ENCODE measurements at places on chromosomes 11 and 22. TPM values are rescaled to one million over a fixed set of nuclear protein-coding genes. Genes with fewer than 3 reads are reported as not detected.

DNA sequence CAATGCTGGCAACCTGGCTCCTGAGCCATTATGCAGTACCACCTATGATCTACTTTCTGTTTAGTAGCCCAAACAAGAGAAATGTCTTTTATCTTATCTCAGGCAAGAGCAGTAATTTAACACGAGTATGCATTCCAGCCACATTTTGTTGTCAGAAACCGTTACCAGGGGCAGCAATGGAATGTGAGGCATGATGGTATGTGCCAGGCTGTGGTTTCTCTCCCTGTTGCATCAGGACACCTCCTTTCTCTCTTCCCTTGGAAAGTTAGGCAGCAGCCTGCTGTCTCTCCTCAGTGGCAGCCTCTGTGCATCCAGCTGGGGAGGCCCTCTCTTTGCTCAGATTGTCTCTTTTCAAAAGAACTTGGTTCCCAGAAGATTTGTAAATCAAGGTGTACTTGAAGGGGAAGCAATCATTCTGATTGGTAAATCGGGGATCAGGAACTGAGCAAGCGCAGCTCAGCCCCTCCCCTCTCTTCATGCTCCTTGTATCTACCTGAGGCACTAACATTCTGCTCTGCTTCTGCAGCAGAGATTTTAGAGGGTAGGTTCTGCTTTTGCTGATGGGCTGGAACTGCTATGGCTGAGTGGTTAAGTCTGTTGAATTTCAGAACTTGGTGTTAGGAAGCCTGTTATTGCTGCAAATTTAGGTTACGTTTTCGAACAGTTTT lies 229.2 kb downstream of the ADAMTS15 start:
- H3K36me3 ChIP-seq = no peaks in the 10 kb centered on the region
- H3K4me1 ChIP-seq = peaks cover 21% of the 10 kb centered on the region
- DNase-seq = no peak
- no peak overlapping the region for H3K27ac ChIP-seq

DNA sequence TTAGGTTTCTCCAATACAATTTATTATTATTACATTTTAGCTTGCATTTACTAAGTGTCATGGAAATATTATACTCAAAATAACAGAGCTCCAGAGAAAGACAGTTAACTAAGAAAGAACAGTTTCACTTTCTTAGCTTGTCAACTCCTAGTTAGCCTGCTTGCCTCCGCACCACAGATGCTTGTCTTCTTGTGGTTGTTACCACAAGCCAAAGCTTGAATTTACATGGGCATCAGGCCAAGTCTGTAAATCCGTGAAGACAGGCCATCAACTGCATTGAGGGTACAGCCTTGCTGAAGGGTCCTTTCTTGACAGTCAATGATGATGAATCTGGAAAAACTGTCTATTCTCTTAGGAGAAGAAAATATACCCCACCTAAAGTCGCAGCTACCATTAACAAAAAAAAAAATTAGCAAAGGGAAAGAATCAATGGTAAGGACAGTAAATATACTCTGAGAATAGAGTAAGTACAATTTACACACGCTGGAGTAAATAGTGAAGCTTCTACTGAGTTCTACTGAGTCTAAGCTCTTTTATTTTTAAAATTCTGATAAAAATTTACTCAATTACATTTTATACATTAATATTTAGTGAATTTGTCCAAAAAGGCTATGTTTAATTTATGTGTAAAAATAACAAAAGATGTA lies 15.6 kb upstream of the DENND5A start:
- DNase-seq = peak; percentile 45
- no peak overlapping the region for H3K4me3 ChIP-seq
- H3K27me3 ChIP-seq = no peaks in the 10 kb centered on the region
- no peaks in the 10 kb centered on the region for H3K4me1 ChIP-seq
- no peaks in the 10 kb centered on the region for H3K36me3 ChIP-seq

DNA sequence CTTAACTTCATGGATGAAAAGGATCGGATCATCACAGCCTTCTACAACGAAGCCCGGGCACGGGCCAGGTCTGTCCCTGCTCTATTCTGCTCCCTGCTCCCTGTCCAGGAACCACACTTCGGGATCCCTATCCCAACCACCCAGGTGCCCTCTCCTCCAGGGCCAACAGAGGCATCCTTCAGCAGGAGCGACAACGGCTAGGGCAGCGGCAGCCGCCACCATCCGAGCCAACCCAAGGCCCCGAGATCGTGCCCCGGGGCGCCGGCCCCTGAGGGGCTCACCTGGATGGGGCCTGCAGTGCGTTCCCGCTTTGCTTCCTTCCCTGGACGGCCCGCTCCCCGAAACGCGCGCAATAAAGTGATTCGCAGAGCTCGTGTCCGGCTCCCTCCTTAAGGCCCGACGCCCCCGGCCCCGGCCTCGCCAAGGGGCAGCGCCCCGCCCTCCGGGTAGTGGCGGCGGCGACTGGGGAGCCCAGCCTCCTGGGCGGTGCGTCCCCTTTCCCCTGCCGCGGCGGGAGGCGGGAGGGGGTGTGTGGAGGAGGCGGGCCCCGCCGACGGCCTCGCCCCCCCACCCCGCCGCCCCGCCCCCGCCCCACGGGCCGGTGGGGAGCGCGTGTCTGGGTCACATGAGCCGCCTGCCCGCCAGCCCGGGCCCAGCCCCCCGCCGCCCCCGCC lies at the start of gene VEGFB:
Gene VEGFB (plus strand): TSS at position 672 of the 674 bp plus-strand sequence. CDS start 250 bp downstream, outside the sequence.
- no peaks in the 10 kb centered on the region for H3K27me3 ChIP-seq
- peak within 1 kb of the TSS; percentile 77 for H3K4me3 ChIP-seq
- H3K4me1 ChIP-seq = peaks cover 69% of the 10 kb centered on the region
- no peaks in the 10 kb centered on the region for H3K36me3 ChIP-seq

JHY gene
- 5.2 TPM for total RNA-seq

GRCh38 chr11:35752115-35752514 lies 89.5 kb downstream of the TRIM44 start:
- H3K4me3 ChIP-seq = no peak overlapping the region
- DNase-seq = no peak
- peaks cover 5% of the 10 kb centered on the region for H3K4me1 ChIP-seq
- H3K27me3 ChIP-seq = no peaks in the 10 kb centered on the region
- no peak overlapping the region for H3K27ac ChIP-seq

GRCh38 chr11:40134820-40135570 lies 1324.5 kb downstream of the LRRC4C start:
- no peak for DNase-seq
- no peak overlapping the region for H3K27ac ChIP-seq
- H3K4me1 ChIP-seq = no peaks in the 10 kb centered on the region
- H3K27me3 ChIP-seq = no peaks in the 10 kb centered on the region

HPX gene
- total RNA-seq = 1.8 TPM

APOL5 gene
- not detected for total RNA-seq

DNA sequence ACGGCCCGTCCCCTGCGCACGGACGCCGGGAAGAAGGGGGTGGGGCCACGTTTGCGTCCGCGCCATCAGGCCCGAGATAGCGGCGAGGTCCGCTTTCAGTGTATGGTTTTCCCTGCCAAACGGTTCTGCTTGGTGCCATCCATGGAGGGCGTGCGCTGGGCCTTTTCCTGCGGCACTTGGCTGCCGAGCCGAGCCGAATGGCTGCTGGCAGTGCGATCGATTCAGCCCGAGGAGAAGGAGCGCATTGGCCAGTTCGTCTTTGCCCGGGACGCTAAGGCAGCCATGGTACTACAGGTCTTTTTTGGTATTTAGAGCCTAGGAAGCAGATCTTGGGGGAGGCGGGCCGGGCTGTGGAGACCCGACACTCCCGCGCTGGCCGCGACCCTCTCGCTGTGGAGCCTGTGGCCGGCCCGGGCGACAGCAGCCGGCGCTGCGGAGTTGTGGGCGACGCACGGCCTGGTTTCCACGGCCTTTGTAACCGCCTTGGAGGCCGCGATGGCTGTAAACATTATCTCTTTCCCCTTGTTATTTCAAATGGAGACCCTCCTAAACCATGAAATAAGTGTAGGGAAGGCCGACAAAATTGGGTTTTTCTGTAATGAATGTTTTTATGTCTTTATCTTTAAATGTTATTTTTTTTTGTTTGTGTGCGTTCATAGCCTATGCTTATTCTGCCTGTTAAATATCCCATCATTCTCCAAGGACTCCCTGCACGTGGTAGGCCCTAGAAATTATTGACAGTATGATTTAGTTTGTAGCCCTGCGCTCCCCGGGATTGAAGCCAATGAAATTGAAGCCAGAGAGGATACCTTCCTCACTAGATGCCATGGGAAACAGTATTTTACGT lies at the start of gene AASDHPPT:
Gene AASDHPPT (plus strand): TSS at position 54 of the 847 bp plus-strand sequence. CDS start 49 bp downstream, at position 103.
- peak within 1 kb of the TSS; percentile 93 for H3K27ac ChIP-seq
- no peaks in the 10 kb centered on the region for H3K27me3 ChIP-seq
- H3K4me1 ChIP-seq = peaks cover 19% of the 10 kb centered on the region

BTBD18 gene
- not detected for total RNA-seq

GRCh38 chr11:86477495-86478155 lies 102.9 kb downstream of the CCDC81 start:
- no peak overlapping the region for H3K27ac ChIP-seq
- DNase-seq = no peak
- H3K36me3 ChIP-seq = no peaks in the 10 kb centered on the region
- no peaks in the 10 kb centered on the region for H3K27me3 ChIP-seq
- no peak overlapping the region for H3K4me3 ChIP-seq

SCGB1A1 gene
- not detected for total RNA-seq

DNA sequence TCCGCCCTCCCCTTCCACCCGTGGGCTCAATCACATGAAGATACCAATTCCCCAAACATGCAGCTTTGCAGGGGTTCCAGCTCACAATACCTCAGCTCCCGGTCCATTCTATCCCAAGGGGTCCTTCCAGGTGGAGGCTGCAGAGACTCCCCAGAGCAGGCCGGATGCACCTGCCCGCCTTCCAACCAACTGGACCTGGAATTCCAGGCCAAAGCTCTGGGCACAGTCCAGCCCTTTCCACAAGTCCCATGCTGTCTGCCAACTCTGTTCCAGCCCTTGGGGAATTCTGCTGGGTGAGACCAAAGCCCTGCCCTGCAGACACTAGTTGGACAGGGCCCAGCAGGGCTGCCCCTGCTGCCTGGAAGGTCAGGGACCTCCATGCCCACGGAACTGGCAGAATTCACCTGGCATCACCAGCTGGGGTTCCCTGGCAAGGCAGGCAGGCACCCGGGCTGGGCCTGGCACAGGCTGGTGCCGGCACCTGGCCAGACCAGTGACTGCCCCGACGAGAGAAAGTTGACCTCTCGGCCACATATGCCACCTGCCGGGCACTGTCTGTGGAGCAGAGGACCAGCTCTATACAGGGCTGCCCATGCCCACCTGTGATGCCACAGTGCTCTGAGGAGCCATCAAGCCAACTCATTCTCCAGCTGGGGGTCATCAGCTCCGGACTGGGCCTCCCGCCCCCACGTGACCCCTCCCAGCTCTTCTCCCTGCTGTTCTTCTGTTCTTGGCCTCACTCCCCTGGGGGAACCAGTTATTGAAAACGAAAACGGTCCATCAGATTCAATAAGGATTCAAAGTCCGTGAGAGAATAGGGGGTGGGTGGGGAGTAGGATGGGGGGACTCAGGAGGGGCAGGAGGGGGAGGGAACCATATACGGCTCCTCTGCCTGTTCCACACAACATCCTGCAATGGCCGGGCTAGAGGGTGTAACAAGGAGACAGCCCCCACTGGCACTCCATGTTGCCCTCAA lies 4.7 kb downstream of the SYT7 start:
- H3K27ac ChIP-seq = no peak overlapping the region
- peaks cover 25% of the 10 kb centered on the region for H3K27me3 ChIP-seq
- no peak for DNase-seq
- no peaks in the 10 kb centered on the region for H3K36me3 ChIP-seq

- H3K4me1 ChIP-seq = peaks cover 7% of the 10 kb centered on the region
- H3K27me3 ChIP-seq = peaks cover 26% of the 10 kb centered on the region
- H3K27ac ChIP-seq = no peak overlapping the region
- DNase-seq = no peak
- no peaks in the 10 kb centered on the region for H3K36me3 ChIP-seq
Measured at GRCh38 chr11:45343444-45343843, 57.3 kb upstream of the SYT13 start.

HORMAD2 gene
- total RNA-seq = not detected

GRCh38 chr22:43859621-43860020 lies 2.7 kb downstream of the SULT4A1 start:
- H3K27me3 ChIP-seq = peaks cover 50% of the 10 kb centered on the region
- DNase-seq = no peak
- peaks cover 4% of the 10 kb centered on the region for H3K4me1 ChIP-seq
- H3K4me3 ChIP-seq = no peak overlapping the region

DNA sequence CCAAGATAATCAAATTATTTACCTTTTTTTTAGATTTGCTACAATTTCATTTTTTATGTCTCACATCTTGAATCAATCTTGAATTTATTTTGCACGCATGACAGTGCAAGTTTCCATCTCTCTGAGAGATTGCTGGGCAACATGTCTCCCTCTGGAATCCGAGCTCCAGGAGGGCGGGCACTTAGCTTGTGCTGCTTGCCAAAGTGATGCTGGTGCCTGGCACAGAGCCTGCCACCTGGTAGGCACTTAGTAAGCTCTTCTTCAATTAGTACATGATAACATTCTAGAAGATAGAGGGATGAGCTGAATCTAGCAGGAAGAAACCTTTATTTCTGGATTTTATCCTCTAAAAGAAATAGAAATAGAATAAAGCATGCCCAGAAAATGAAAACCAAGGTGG lies 27.5 kb upstream of the OR9I1 start:
- no peaks in the 10 kb centered on the region for H3K4me1 ChIP-seq
- no peak overlapping the region for H3K27ac ChIP-seq
- no peak for DNase-seq
- no peaks in the 10 kb centered on the region for H3K36me3 ChIP-seq
- H3K4me3 ChIP-seq = no peak overlapping the region

GRCh38 chr11:110830747-110831146 lies 118.5 kb upstream of the ARHGAP20 start:
- H3K27ac ChIP-seq = no peak overlapping the region
- H3K4me3 ChIP-seq = no peak overlapping the region
- no peaks in the 10 kb centered on the region for H3K27me3 ChIP-seq
- DNase-seq = no peak

- no peaks in the 10 kb centered on the region for H3K27me3 ChIP-seq
- H3K4me3 ChIP-seq = peak within 1 kb of the TSS; percentile 55
- peak; percentile 96 for DNase-seq
- peaks cover 9% of the 10 kb centered on the region for H3K36me3 ChIP-seq
- H3K27ac ChIP-seq = peak within 1 kb of the TSS; percentile 97
- peaks cover 20% of the 10 kb centered on the region for H3K4me1 ChIP-seq
Measured at GRCh38 chr11:6473451-6474412, at the start of gene TRIM3. TSS of gene TRIM3 (minus strand) at chr11:6473941. CDS start at chr11:6465695, 8,246 bp downstream.

GRCh38 chr11:121930004-121930965 lies 185.7 kb downstream of the BLID start:
- no peak for DNase-seq
- H3K4me1 ChIP-seq = peaks cover 5% of the 10 kb centered on the region
- H3K36me3 ChIP-seq = no peaks in the 10 kb centered on the region
- H3K4me3 ChIP-seq = peak overlapping the region; percentile 13
- no peaks in the 10 kb centered on the region for H3K27me3 ChIP-seq
